Trophoblast cell (in vitro differentiated cells and primary cell): ENCODE measurements at places on chromosomes 16 and 17.

DNA sequence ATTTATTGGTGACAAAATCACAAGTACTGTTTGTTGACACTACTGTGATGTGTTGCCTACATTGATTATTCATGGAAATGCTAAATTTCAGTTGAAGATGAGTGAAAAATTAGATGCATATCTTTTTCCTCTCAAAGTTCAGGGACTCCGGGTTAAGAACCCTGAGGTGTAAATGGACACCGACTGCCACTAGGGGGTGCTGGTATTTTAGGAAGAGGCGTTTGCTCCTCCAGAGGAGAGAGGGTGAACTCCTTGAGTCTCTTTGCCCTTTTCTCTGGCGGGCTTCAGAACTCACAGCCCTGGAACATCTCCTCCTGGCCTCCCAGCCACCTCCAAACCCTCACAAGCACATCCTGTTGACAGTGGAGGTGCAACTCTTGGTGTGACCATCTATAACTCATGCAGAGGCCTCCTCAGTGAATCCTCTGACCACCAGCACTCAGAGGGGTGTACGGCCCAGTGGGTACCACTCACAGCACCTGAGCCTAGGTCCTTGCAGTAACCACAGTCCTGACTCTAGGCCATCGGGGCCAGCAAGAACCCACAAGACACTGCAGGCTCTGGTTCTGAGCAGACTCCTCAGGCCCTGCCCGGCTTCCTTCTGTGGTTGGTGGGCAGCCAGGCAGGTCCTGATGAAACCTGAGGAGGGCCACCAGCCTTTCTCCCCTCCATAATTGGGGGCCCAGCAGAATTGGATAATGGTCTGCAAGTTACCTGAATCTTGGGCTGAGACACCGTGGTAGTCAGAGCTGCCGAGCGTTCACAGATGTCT lies 26.2 kb upstream of the PIK3R5 start:
- no peak overlapping the region for H3K4me3 ChIP-seq
- DNase-seq, result peak; percentile 85
- H3K27ac ChIP-seq, result no peak overlapping the region

- DNase-seq, result peak; percentile 76
- no peaks in the 10 kb centered on the region for H3K27me3 ChIP-seq
- H3K36me3 ChIP-seq, result peaks cover 14% of the 10 kb centered on the region
- H3K4me3 ChIP-seq, result no peak overlapping the region
These were observed 8.1 kb downstream of the MRPL58 start for GRCh38 chr17:75020331-75021110.

- no peak for DNase-seq
- H3K27ac ChIP-seq, result no peak overlapping the region
- H3K4me3 ChIP-seq, result no peak overlapping the region
- H3K4me1 ChIP-seq, result no peaks in the 10 kb centered on the region
These were observed 15.2 kb downstream of the CD300A start for GRCh38 chr17:74481621-74482020.

DNA sequence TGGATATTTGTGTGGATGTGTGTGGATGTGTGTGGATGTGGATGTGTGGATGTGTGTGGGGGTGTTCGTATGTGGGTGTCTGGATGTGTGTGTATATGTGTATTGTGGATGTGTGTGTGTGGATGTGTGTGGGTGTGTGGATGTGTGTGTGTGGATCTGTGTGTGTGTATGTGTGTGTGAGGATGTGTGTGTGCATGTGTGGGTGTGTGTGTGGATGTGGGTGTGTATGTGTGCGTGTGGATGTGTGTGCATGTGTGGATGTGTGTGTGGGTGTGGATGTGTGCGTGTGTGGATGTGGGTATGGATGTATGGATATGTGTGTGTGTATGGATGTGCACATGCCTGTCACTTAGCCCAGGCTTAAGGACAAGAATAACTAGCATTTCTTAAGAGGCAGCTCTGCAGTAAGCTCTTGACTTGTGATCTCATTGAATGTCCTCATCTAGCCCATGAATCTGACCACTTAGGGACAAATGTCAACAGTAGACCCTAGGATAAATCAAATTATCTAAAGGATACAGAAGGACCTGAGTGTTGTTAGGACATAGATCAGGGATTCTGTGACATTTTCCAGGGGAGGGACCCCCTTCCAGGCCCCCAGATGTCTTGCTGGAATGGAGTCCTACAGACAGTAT lies 83.5 kb downstream of the BMERB1 start:
- peak overlapping the region; percentile 54 for H3K4me3 ChIP-seq
- no peaks in the 10 kb centered on the region for H3K4me1 ChIP-seq
- H3K27me3 ChIP-seq, result no peaks in the 10 kb centered on the region
- no peak for DNase-seq
- H3K27ac ChIP-seq, result no peak overlapping the region

DNA sequence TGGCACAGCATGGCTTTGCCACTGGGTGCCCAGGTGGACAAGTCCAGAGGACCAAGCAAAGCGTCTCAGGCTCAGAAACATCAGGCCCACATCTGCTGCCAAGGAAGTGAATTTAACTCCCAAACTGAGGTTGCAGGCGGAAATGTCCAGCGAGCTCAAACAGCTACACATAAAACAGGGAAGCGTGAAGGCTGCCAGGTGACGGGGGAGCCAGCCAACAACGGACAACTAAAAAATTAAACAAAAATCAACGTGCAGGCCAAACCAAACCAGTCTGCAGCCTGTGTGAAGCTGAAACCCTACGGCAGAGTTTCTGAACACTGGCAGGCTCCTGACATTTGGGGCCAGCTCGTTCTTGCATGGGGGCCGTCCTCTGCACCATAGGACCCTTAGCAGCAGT lies 2.5 kb downstream of the TK1 start:
- H3K4me1 ChIP-seq, result peaks cover 3% of the 10 kb centered on the region
- H3K27me3 ChIP-seq, result no peaks in the 10 kb centered on the region
- DNase-seq, result no peak

DNA sequence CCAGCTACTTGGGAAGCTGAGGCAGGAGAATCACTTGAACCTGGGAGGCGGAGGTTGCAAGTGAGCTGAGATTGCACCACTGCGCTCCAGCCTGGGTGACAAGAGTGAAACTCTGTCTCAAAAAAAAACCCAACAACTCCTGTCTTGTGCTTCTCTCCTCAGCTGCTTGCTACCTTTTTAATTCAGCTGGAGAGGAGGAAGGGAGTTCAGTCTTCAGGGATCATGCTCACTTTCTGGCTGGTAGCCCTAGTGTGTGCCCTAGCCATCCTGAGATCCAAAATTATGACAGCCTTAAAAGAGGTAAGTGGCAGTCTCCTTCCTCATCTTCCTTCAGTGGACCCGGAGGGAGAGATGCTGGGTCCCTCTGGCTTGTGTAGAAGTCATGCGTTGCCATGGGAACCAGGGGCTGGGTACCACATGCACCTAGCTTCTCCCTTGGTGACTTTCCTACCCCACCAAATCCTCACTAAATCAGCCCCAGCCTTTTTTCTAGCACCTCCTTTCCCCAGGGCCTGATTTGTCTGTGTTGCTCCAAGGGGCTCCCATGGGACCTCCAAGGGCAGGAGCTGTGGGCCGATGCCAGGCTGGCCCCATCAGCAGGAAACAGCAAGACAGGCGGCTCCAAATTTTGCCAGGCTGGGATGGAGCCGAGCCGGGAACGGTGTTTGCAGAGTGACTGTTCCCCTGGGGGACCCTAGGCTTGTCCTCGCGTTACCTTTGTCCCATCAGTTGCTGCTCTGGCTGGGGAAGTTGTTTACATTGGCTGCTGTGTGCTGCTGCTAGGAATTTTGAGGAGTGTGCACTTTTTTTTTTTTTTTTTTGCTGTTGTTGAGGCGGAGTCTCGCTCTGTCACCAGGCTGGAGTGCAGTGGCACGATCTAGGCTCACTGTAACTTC lies 65.2 kb downstream of the ABCC1 start:
- no peak overlapping the region for H3K27ac ChIP-seq
- peaks cover 2% of the 10 kb centered on the region for H3K4me1 ChIP-seq
- no peaks in the 10 kb centered on the region for H3K27me3 ChIP-seq
- DNase-seq, result no peak
- no peak overlapping the region for H3K4me3 ChIP-seq

DNA sequence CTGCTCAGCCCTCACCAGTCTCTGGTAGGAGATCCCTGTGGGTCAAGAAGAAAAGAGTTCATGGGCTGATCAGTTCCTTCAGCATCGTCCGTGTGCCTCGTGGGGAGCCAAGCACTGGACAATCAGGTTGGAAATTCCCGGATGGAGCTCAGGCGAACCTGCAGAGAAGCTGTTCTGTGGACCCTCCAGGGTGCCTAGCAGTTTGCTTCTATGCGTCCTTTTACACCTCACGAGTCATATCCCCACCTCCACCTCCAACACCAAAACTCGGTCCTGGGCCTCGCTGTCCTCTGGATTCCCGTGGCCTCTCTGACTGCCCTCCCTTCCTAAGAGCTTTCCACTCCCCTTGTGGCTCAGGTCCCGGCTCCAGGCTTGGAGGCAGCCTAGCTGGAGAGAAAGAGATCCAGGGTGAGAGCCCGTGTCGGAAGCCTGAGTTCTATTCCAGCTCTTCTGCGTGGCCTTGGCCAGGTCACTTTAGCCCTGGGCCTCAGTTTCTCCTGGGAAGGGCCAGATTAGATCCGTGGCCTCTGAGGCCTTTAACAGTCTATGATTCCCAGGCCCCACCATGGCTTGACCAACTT lies 26.2 kb upstream of the PIK3R6 start:
- no peaks in the 10 kb centered on the region for H3K27me3 ChIP-seq
- DNase-seq, result no peak
- no peaks in the 10 kb centered on the region for H3K4me1 ChIP-seq
- no peak overlapping the region for H3K27ac ChIP-seq

DNA sequence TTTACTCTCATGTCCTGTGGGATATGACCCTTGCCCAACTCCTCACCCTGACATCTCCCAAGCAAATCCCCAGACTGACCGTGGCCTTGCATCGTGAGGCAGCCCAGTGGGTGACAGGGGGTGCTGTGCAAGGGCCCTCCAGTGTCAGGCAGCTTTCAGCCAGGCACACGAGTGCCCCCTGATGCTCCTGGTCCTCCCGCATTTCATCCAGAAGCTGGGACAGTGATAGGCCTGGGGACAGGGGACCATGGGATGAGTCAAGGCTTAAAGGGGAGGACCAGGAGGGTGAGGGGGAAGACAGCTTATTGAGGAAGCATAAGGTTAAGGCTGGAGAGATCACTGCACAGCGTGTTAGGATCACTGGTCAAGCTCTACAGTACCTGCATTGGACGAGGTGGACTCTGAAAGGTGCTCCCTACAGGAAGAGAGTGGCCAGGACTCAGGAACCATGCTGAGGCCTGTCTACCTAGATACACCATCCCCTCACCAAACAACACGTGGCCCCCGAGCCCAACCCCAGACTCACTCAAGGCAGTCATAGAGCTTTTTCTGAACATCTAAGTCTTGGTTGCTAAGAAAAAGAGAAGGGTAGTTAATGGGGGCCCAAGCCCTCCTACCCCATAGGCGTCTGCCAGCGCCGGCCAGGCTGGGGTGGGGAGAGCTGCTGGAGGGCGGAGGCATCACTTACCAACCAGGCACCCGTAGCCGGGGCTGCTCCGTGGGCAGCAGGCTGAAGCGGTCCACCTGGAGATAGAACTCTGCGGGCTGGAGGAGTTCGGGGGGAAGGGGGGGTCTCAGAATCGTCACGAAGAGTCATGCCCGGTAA lies 998 bp downstream of the ACD start:
- DNase-seq, result no peak
- no peak overlapping the region for H3K27ac ChIP-seq
- H3K4me1 ChIP-seq, result peaks cover 10% of the 10 kb centered on the region
- H3K4me3 ChIP-seq, result peak overlapping the region; percentile 85
- peaks cover 13% of the 10 kb centered on the region for H3K36me3 ChIP-seq

DNA sequence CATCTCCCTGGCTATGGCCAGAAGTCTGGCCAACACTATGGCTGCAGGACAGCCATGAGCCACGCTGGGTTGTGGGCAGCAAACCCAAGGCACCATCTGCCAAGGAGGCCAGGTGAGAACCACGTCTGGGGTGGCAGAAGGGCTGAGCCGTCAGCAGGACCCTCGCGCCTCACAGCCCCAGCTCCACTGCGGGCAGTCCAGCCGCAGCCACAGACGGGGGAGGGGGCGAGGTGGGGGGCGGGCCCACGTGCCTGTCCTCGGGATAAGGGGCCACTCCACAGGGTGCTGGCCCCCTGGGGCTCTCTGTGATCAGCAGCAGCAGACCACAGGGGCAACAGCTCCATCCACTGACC lies 6.5 kb upstream of the BAIAP2 start:
- DNase-seq, result no peak
- no peak overlapping the region for H3K4me3 ChIP-seq
- peaks cover 3% of the 10 kb centered on the region for H3K4me1 ChIP-seq

- no peak for DNase-seq
- H3K27ac ChIP-seq, result no peak overlapping the region
- H3K4me1 ChIP-seq, result peaks cover 10% of the 10 kb centered on the region
- H3K36me3 ChIP-seq, result no peaks in the 10 kb centered on the region
- H3K27me3 ChIP-seq, result no peaks in the 10 kb centered on the region
These were observed 180.5 kb downstream of the IRX3 start for GRCh38 chr16:54106057-54106456.

DNA sequence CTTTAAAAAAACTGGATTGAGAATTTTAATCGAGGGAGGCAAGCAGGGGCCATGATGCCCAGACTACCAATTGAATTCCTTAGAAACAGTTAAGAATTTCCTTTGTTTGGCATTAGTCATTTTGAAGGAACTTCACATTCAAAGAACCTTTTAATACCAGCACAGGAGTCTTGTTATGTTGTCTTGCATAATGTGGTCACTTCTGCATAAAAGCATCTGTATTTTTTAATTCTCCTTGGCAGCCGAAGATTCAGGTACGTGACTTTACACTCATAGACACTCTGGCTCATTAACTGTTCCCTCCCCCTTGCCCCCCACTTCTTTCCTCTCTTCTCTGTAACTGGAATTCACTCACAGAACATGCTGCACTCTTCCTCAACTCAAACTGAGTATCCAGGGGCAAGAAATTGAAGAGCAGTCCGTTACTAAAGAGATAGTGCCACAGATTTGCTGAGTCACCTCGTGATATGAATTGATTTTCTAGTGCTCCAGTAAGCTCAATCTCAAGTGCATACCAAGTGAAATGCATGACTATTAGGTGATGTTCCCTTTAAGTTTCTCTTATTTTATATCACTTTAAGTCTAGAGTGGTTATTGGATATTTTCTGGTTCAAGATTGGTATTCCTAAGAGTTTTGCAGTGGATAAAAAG lies 572.2 kb upstream of the SOX9 start:
- no peak for DNase-seq
- H3K4me1 ChIP-seq, result no peaks in the 10 kb centered on the region
- no peak overlapping the region for H3K4me3 ChIP-seq
- no peak overlapping the region for H3K27ac ChIP-seq

DNA sequence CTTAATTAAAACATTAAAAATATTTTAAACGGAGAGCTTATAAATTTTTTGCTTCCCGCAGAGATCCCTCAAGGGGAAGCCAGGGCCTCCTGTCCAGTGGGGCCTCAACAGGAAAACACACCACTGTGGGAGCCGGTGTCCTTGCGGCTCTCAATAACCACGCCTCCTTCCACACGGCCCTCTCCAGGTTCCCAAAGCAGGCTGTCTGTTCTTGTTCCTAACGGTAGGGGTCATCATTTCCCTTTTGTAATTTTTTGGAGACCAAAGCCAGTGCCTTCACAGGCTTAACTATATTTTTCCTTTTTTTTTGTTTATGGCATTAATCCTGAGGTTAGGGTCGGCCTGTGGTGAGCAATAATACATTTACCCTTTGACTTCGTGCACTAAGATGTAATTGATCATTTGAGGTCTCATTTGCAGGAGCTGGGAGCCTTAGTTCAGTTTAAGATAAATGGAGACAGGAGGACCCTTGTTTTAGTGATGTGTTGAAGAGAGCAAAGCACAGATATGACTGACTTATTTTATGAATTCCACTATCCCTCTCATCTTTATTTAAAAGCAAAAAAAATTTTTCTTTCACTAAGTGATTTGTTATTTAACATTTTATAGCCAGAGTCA lies 77.5 kb upstream of the N4BP1 start:
- no peaks in the 10 kb centered on the region for H3K27me3 ChIP-seq
- H3K4me1 ChIP-seq, result no peaks in the 10 kb centered on the region
- no peak overlapping the region for H3K4me3 ChIP-seq
- DNase-seq, result peak; percentile 51
